Activated T-helper 17 cell treated with anti-CD3 and anti-CD28 coated beads, Interleukin-2, amount 50 U/mL, for 72 hours (primary cell): ENCODE measurements at places on chromosomes 7 and 10.

- H3K27ac ChIP-seq, result no peak overlapping the region
- H3K27me3 ChIP-seq, result no peaks in the 10 kb centered on the region
Observed at GRCh38 chr10:103042908-103043307, 124.8 kb downstream of the CNNM2 start.

DNA sequence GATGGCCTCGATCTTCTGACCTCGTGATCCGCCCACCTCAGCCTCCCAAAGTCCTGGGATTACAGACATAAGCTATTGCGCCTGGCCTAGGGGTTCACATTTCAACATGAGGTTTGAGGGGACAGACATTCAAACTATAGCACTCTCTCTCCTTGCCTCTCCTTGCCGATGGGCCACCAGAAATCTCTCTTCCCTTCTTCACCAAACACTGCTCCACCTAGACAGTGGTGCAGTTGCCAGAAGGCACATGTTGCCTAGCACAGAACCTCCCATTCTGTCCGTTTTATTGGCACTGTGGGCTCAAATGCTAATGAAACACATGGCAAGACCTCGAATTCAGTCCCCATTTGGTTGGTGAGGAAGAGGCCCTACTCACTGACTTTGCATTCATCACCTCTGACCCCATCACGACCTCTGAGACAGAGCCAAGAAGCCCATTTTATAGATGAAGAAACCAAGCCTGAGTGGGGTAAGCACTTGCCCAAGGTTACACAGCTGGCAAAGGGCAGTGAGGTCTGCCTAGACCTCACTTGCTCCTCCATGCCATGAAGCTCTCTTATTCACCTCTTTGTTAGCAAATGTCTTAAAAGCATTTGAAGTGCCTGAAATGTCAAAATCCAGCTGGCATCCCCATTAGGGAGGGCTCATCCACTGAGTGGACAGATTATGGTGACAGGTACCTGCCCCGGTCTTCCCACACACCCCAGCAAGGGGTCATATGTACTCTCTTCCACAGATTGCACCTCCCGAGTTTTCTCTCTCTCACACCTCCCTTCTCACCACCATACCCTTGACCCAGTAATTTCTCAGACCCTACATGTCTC lies 34.0 kb downstream of the GPRIN2 start:
- no peaks in the 10 kb centered on the region for H3K27me3 ChIP-seq
- ATAC-seq, result no peak
- no peaks in the 10 kb centered on the region for H3K4me1 ChIP-seq

DNA sequence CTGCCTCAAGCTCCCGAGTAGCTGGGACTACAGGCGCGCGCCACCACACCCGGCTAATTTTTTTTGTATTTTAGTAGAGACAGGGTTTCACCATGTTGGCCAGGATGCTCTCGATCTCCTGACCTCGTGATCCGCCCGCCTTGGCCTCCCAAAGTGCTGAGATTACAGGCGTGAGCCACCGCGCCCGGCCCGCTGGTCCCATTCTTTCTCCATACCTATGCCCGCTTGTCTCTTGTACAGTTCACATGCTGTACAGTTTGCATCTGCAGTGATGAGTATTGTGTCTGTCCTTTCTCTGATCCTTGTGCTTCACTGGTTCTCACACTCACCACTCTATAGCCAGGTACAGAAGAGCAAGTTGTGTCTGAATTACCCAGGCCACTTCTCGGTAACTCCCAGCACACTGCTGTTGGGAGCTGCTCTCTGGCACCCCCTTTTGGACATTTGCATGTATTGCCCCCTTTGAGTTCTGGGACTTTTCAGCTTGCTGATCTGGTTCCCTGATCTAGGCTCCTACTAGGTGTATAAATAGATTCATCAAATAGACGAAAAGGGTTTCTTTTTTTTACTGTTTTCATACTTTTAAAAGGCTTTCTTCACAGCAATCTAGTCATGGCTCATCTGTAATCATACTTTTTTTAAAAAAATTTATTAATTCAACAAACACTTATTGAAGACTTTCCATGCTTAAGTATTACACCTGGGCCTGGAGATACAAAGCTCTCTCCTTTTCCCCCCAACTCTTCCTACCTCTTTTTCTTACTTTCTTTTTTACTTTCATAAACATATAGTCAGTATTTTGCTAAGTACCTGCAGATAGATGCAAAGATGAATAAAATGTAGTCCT lies 53.5 kb downstream of the AOAH start:
- no peak overlapping the region for H3K27ac ChIP-seq
- ATAC-seq, result peak; percentile 79
- no peaks in the 10 kb centered on the region for H3K27me3 ChIP-seq
- H3K4me1 ChIP-seq, result peaks cover 4% of the 10 kb centered on the region
- no peak overlapping the region for H3K4me3 ChIP-seq

GRCh38 chr7:147438216-147438615 lies 1152.3 kb upstream of the C7orf33 start:
- no peaks in the 10 kb centered on the region for H3K4me1 ChIP-seq
- no peak overlapping the region for H3K27ac ChIP-seq
- ATAC-seq, result no peak
- H3K27me3 ChIP-seq, result no peaks in the 10 kb centered on the region

DNA sequence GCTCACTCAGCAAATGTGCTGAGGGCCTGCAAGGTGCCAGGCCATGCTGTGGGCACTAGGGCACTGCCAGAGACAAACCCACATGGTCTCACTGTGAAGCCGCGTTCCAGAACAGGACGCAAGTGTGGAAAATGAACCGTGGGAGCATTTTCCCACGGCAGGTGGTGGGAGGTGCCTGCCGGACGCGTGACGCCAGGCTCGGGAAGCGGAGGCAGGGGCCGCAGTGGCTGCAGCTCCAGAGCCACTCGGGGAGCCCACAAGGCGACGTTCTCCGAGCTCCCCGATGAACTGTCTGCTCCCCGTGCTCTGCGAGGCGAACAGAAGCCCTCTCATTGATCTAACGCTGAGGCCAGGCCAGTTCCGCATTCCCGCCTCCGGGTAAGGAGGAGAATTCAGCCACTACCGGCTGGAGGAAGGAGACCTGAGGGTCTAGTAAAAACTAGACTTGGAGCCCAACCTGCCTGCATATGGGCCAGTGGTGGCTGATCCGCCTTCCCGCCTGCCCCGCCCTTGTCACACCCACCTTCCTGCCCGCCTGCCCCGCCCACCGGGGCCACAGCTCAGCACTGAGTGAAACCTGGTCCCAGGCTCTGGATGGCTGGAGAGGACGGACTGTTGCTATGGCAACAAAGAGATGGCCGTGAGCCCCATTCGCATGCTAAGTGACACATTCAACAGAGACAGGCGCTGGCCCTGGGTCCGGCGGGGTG lies 13.1 kb downstream of the ADGRA1 start:
- ATAC-seq, result peak; percentile 54
- H3K27me3 ChIP-seq, result peaks cover 9% of the 10 kb centered on the region
- no peak overlapping the region for H3K4me3 ChIP-seq
- H3K4me1 ChIP-seq, result no peaks in the 10 kb centered on the region
